ENCODE measurements at places on chromosomes 11 and 22.

- no peak for DNase-seq
These were observed 12.9 kb upstream of the SCARF2 start for GRCh38 chr22:20450551-20450906.

GRCh38 chr22:47850644-47851151, 1088.2 kb downstream of the TBC1D22A start:
- no peak for DNase-seq

GRCh38 chr11:9357041-9357440, 27.4 kb upstream of the IPO7 start:
- no peak for DNase-seq

DNA sequence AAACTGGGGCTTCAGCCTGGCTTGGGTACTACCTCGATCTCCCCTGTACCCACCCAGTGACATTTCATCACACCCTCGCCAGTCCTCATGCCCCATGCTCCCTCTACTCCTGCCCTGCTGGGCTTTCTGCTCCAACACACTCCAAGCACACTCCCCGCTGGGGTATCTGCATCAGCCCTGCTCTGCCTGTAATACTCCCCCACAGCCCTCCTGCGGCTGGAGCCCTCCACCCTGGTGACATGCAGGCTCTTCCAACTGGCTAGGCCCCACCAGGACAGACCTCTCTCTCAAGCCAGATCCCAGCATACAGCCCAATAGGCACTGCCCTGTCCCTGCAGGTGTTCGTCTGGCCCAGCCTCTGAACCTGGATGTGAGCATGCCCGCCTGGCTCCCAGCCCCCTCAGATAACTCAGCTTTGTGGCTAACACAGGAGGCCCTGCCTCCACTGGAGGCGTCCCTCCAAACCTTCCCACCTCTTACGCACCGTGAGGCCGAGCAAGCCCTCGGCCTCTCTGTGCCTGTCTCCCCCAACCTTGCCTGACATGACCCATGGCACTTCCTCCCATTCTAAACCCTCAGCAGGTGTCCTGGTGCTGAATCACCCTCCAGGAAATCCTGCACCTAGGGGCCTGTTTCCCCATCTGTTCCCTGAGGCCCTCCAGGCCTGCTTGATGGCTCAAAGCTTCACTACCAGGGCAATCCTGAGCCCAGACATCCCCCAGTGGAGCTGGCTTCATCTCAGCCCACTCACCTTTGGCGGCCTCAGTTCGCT, 33.5 kb upstream of the TXNRD2 start:
- DNase-seq = no peak

DNA sequence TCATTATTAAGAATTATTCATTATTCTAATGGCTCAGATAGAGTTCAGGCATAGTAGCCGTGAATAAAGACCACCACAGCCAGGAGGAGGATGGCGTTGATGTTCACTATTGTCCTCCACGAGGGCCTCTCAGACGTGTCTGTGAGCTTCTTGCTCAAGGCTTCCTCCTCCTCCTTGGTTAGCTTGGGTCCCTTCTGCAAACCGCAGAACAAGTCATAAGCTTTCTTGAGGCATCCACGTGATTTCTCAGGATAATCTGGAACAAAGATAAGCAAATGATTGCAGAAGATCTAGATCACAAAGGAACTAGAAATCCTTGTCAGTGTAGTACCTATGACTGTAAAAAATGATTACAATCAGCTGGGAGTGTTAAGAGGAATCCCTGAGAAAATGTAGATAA, 13.6 kb upstream of the RFPL2 start:
- DNase-seq = no peak

Data from activated T-cell treated with anti-CD3 and anti-CD28 coated beads, Interleukin-2, amount 50 U/mL, for 72 hours (primary cell).